AML-193 (cell line): ENCODE measurements at places on chromosomes 4 and X.

DNA sequence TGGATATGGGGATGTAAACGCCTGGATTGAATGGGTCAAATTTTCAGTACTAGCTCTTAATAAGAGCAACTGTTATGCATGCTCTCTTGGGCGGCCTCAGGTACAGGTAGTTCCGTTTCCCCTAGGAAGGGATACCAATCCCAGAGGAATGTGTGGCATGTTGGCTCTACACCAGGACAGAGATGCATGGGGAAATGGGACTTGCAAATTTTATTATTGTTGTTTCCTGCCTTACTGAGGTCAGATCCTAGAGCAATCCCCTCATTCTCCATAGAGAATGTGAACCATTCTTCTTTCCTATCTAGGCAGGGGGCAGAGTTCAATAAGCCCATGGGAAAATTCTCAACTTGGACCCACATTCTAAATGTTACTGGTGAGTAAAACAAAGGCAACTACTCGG is 361.8 kb upstream of the FGF16 start:
- DNase-seq = no peak

DNA sequence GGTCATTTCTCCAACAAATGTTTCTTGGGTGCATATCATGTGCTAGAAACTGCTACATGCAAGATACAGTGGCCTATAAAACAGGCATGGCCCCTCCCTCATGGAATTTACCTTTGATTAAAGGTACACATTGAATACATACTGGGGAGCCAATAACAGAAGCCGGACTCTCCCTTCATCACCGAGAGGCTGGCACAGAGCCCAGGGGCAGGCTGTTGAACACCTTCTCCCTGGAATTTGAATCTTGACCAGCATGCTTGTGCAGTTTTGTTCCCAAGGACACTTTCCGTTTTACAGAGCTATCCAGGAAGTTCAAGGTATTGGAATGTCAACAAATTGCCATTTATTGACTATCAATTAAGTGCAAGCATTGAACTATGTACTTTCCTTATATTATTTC is 33.2 kb downstream of the PPARGC1A start:
- no peak for DNase-seq

DNA sequence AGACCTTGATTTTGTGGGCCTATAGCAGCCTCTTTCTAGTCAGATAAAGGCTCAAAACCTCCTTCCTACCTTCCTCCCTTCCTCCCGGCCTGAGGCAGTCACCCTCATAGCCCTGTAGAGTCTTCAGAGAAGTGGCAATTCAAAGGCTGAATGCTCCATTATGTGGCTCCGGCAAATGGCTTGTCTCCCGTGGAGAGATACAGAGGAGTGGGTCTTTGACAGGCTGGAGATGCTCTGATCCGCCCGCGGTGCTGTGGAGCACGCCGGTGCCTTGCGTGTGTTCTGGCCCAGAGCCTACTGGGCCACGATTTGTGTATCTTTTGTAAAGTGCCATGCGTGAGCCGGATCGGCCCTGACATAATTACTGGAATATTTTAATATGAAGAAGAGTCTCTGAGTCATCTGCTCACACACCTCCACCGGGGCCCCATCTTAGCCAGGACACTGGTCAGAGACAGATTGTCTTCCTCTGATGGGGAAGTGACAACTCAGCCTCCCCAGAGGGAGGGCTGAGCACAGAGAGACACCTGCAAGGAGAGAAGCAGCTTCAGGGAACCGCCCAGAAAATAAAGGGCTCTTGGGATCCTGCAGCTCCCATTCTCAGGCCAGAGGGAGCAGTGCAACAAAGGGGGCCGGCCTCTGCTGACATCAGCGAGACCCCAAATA is 88.7 kb downstream of the DCTD start:
- no peak for DNase-seq

DNA sequence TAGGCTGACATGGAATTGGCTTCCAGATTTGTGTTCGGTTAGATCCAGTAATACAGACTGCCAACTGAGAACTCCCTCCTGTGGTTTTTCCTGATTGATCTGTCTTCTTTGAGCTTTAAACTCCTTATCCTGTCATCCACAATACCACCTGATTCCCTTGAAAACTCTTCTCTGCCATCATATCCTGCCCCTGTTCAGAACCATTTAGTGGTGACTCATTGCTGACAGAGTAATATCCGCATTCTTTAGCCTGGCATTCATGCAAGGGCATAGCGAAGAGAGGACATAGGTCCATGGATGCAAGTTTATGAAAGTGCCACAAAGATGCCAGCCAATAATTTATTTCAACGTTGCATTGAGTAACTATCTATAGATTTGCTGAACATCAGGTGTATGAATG is 76.6 kb downstream of the ITIH6 start:
- DNase-seq = no peak

GRCh38 chrX:136041254-136041812 is 56.1 kb downstream of the SLC9A6 start:
- no peak for DNase-seq

DNA sequence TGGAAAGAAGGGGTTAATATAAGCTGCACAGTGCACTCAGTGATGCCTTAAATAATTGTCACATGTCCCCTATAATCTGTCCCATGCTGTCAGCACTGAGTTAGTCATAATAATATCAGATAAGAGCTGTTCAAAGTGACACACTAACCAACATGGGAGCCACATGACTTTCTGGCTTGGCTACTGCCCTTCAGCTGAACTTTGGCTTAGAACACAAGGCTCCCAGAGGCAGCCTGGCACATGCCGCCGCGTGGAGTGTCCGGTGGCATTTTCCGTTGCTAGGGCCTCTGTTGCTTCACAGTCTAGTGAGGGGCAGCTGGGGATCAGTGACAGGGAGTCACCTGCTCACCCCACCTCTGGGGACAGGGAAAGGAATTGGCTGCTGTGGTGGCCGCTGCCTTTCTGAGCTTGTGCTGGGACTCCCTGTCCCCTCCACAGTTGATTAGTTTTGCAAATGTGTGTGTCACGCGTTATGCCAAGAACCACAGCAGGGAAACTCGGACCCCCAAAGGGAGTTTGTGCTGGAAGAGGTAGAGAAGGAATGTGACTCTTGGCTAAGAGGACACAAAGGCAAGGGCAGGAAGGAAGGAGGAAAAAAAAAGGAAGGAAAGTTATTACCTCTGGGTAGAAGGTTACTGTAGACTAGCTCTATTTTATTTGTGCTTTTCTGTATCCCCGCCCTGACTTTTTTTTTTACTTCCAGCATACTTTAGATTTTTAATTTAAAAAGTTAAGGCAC is 41.1 kb upstream of the PPARGC1A start:
- no peak for DNase-seq

- DNase-seq = no peak
Measured at GRCh38 chr4:65046192-65047133, 623.8 kb downstream of the EPHA5 start.

GRCh38 chr4:184402239-184402638 is 72.1 kb downstream of the IRF2 start:
- DNase-seq = no peak

DNA sequence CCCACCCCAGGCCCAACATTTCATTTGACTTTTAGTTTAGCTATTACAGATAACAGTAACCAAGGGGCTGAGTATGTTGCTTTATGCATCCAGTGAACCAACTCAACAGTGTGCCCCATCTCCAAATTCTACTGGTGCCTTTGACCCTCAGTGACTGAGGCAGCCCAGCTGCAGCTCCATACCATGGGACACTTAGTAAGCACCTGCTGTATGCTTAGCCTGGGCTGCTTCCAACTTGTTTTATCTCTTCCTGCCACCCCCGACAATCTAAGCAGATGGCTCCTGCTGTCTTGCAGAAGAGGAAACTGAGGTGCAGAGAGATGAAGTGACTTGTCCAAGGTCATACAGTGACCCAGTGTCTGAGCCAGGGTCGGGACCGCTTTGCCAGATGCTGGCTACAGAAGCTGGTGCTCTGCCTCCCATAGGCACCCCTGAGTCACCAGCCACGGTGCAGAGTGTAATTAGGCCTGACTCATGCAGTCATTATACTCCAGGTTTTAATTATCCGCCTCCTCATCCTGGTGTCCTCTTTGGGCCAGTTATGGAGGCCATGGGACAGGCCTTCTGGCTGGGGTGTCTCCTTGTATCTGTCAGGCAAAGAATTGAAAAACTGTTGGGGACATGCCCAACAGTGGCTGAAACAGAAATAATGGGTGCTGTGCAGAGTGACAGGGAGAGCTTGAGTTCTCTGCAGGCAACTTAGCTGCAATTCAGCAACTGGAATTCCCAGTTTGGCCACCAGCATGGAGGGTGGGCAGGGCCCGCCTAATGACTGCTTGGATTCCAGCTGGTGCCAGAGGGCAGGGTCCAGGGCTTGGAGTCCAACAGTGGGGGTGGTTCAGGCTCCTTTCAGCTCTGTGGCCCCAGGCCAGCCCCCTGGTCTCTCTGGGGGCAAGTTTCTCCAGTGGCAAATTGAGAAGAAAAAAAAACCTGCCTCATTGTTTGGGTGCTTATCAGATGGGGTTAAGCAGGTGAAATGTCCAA is 8.2 kb upstream of the GPR78 start:
- DNase-seq = no peak

GRCh38 chr4:84221704-84222103 is 277.4 kb downstream of the NKX6-1 start:
- DNase-seq = no peak

- DNase-seq = no peak
Measured at GRCh38 chrX:140467211-140467610, 37.7 kb downstream of the SOX3 start.

GRCh38 chr4:174259580-174259979 is 23.9 kb downstream of the FBXO8 start:
- no peak for DNase-seq

- DNase-seq = no peak
Measured at GRCh38 chr4:177356921-177357320, 47.2 kb downstream of the NEIL3 start.

DNA sequence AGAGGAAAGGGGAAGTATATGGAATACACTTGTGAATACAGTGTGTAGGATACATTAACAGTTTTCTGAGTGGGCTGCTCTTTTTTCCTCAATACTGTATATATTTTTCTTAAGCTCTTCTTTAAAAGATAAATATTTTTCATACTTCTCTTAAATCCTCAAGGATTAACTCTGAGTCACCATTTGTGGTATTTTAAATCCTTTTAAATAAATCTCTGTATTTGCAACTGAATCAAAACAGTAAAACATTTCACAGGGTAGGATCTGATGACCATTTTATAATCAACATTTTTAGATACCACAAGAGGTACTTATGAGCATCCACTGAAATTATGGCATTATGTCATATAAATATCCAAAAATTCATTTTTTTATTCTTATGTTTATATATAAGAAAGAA is 87.6 kb downstream of the GAB1 start:
- DNase-seq = no peak
